ENCODE measurements at places on chromosomes 13 and 19.

GRCh38 chr13:20121159-20121525 is 39.7 kb downstream of the GJA3 start:
- no peak for DNase-seq

GRCh38 chr13:73482556-73482955 is 423.8 kb downstream of the KLF5 start:
- DNase-seq, result no peak

GRCh38 chr19:56721714-56722113 is 50.2 kb upstream of the ZNF835 start:
- no peak for DNase-seq

DNA sequence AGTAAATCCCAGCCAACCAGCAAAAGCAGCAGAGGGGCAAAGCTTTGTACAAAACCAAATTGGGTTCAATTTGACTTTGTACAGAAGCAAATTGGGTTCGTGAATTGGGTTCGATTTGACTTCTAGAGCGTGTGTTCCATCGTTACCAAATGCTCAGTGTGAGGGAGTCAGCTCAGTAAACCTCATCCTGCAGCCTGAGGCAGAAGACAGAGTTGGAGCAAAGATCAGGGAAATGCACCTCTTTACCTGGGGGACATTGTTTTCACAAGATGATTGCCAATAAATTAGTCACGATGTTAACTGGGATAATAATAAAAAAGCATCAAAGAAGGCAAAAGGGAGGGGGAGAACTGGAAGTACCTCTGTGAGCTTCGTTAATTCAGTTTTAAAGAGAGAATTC is 1.5 kb downstream of the RAB20 start:
- DNase-seq, result no peak

Data from GM20000 (cell line).